ENCODE measurements at places on chromosomes 3 and 15.

GRCh38 chr15:50577492-50577891 is 31.0 kb upstream of the USP50 start:
- no peak for DNase-seq

- no peak for DNase-seq
Observed at GRCh38 chr3:172627057-172627809, 83.6 kb downstream of the NCEH1 start.

- no peak for DNase-seq
Observed at GRCh38 chr3:59502806-59503205, 453.0 kb upstream of the CFAP20DC start.

DNA sequence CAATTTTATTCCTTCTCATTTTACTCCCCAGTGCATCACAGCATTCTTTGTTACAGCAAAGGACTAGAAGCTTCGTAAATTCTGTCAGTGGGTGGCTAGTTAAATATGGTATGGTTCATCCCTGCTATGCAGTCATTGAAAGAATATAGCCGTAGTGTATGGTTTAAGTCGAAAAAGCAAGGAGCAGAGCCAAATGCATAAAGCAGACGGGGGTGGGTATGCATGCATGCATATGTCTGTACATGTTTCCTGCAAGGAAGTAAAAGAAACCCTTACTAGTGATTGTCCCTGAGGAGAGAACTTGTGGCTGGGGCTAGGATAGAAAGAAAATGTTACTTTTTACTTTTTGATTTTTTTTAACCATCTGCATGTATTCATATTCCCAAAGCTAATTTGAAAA is 19.9 kb downstream of the RBP2 start:
- DNase-seq: no peak

GRCh38 chr15:52730173-52730572 is 51.0 kb upstream of the ATOSA start:
- DNase-seq: no peak
